ENCODE measurements at places on chromosomes 2 and 18.

- DNase-seq, result peak; percentile 1
These were observed 887.2 kb upstream of the LRATD1 start for GRCh38 chr2:13745330-13745729.

DNA sequence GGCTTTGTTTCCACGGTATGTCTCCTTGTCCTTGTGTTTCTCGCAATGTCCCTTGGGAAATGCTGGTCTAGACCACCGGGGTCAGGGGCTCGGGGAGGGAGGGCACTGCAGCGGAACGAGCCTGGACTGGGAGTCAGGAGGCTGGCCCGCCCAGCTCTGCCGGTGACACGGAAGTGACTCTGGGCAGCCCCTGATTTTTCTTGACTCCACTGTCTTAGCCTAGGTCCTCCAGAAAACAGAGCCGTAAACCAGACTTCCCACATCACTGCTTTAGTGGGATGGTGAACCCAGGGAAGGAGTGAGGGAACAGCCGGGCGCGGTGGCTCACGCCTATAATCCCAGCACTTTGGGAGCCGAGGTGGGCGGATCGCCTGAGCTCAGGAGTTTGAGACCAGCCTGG is 144.2 kb downstream of the ASB1 start:
- DNase-seq, result no peak

DNA sequence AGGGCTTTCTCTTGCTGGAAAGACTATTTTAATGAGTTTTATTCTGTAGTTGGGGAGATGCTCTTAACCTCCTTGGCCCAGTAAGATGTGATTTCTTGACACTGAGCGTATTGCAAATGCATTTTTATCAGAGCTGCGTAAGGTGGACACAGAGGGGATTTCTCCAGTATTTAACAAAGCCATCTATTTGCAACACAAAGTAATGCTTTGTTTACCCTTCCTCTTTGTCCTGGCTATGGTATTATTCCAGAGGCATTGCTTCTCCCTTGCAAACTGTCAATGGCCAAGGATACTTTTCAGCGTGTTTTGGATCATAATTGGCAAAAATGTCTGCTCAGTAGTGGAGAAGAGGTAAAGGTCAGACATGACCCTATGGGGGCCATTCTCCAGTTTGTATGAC is 90.8 kb upstream of the PIK3C3 start:
- DNase-seq, result no peak

- no peak for DNase-seq
These were observed 424.6 kb upstream of the VRK2 start for GRCh38 chr2:57622009-57622408.

DNA sequence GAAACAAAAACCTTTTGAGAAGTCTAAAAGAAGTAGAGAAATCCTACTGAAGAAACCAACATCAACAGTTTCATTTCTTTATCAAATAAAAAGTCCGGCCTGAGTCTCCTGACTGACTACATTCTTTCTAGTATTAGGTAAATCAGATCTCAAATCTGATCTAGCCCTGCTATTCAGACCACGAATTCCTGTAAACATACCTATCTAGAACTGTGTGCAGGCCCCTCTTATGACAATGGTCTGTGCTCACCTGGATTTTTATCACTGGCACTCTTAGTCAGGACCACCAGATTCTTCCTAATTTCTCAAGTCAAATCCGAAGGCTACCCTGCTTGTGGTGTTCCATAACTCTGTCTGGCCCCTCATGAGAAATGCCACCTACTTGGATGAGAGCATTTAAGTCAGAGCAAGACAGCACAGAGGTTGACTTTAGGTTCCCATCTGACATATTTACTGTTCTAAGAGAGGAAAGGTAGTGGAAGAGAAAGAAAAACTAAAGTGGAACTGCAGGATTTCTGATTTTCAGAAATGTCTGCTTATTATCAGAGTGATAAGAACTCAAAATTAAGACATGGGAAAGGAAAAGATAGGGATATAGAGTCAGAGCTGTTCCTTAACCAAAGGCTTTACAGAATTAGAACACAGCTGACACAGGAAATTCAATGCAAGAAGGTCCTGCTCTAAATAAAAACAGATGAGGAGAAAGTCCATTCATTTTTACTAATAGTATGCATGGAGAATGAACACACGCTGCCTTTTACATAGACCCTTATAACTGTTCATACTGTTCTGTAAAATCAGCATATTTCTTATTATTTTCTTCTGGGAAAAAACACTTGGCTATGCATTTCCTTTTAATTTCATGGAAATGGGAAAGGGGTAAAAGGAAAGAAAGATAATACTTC is 56.5 kb downstream of the SLC8A1 start:
- DNase-seq, result no peak

- no peak for DNase-seq
These were observed 92.9 kb upstream of the WDR75 start for GRCh38 chr2:189348369-189348768.

DNA sequence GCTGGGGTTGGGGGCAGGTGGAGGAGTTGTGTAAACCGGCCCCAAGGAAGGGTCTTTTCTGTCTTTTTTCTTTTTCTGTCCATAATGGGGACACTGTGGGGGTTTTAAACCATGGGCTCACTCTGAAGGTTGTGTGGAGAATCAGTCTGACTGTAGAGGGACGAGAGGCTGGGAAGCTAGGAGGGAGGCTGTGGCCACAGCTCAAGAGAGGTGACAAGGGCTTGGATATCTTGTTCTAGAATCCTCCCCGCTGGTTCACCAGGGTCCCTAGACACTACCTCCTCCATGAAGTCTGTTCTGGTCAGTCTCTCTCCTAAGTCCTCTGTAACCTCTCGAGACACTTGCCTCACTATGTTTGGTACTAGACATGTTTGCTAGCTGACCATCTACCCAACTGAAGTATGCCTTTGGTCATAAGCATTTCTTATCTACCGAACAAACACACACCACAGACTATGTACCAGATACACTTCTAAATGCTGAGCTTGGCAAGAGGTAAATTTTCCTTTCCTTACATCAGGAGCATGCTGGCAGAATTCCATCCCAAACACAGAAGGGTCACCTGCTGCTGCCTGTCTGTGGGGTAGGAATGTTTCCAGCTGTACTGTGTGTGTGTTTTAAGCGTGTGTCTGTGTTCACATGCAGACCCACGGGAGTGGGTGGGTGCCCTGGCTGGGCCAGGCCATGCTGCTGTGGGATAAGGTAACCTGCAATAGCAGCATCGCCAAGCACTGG is 69.6 kb upstream of the MGAT4A start:
- DNase-seq, result no peak

DNA sequence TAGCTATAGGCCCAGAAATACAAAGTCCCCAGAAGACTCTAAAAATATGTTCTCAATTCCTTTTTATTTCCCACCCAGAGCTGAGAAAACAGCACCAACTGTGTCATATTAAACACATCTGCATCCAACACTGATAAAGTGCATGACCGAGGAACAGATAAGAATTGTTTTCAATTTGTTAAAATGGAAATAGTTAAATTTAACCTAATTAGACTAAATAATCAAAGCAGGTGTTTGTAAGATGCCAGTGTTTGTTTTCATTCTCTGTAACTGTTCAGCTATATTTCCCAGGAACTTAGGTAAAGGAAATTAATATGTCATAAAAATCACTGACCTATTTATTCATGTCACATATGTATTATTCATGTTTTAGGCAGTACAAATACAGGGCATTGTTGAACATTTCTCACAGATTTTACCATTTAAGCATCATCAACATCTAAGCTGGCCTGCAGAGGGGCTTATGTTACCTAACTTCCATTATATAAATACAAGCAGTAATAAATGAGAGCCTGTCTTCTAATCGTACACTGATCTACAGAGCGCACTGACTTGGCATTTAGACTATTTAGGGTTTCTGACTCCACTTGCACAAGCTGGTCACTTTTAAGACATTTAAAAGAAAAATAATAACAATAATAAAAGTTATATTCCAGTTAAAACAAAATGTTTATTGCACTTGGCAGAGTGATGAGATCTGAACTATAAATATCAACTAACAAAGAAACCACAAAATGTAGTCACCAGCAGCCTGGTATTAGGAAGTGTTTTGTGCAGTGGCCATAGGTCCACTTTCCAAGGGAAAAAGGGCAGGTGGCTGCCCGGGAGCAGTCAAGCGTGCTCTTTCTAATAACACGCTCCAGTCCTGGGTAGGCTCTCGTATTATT is 86.6 kb upstream of the ZFP36L2 start:
- DNase-seq, result no peak

DNA sequence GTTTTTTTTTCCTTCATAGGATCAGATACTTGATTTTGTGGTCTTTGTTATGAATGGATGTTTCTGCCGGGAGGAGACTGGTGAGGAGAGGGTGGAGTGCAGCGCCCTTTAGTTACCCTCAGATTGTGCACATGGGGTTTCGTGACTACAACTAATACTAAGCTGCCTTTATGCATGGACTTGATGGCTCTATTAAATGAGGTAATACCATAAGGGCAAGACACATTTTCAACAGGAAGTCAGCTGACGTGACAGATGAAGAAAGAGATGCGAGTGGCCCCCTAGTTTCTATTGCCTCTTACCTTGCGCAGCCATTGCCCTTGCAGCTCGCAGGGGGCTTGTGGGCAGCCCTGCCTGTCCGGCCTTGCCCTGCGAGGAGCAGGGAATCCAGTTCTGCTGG is 24.4 kb downstream of the ZNF407 start:
- DNase-seq, result no peak

- peak; percentile 73 for DNase-seq
These were observed 26.1 kb downstream of the KCTD18 start for GRCh38 chr2:200483729-200484198.

DNA sequence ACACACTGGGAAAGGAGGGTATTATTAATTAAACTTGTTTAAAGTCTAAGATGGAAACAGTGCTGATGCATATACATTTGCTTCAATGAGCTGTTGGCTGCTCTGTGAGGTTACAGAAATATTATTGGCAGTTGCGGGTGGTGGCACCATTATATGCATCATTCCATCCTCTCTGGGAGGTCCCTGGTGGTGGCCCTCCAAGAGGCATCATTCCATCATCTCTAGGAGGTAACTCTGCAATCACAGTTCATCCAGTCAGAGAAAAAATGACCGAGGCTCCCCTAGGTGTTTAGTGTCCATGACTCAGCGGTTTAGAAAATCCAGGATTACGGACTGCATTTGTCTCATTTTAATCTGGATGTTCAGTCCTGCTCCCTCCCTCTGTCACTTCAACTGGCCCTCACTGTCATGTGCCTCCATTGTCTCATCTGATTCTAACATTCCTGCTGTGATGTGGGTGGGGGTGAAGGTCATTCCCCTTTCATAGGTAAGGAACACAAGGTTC is 15.4 kb downstream of the AFF3 start:
- DNase-seq, result no peak

GRCh38 chr2:122167515-122167914 is 412.1 kb downstream of the TSN start:
- DNase-seq, result no peak

GRCh38 chr2:229740279-229740678 is 25.9 kb upstream of the DNER start:
- no peak for DNase-seq

DNA sequence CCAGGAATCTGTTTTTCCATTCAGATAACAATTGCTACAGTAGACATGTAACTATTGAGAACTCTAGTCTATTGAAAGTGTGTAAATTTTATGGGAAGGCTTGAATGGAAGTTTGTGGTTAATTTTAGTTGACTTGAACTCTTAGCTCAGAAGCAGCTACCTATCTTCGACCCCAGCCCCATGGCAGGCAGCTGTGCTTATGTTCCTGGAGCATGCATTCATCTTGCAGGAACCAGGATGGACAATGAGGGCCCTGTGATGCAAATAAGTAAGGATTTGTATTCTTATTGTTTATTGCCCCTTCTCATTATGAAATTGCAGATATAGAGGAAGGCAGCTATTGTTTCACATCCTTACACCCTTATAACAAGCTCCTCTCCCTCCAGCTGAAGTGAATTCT is 1252.2 kb downstream of the DPP10 start:
- no peak for DNase-seq

GRCh38 chr2:29159125-29159524 is 43.9 kb downstream of the CLIP4 start:
- no peak for DNase-seq

DNA sequence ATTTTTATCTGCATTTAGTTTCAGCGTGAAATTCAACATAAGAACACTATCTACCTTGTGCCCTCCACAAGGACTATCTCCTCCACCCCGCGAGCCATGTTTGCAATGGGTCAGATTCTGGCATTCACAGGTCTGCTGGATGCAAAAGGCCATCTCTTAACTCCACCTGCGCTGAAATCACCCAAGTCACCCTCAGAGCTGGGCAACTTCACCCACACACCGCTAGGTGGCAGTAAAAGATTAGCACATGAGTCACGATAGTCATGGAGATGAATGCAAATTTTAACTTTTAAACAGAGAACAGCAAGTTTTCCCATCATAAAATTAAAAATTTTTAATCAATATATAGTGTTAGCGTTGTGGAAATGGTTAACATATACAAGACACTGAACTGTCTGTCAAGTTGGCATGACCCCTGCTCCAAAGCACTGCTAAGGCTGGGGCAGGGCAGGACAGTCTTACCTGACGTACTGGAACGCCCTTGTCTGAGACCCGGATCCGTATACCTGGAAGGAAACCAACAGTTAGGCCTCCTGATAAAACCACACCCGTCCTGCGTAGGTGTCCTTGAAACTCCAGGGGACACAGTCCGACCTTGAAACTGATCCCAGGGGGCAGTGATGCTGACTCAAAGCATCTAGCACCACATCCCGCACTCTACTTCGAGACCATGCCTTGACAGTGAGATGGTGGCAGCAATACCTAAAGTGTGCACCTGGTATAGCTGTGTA is 89.6 kb downstream of the UXS1 start:
- DNase-seq, result peak; percentile 82

DNA sequence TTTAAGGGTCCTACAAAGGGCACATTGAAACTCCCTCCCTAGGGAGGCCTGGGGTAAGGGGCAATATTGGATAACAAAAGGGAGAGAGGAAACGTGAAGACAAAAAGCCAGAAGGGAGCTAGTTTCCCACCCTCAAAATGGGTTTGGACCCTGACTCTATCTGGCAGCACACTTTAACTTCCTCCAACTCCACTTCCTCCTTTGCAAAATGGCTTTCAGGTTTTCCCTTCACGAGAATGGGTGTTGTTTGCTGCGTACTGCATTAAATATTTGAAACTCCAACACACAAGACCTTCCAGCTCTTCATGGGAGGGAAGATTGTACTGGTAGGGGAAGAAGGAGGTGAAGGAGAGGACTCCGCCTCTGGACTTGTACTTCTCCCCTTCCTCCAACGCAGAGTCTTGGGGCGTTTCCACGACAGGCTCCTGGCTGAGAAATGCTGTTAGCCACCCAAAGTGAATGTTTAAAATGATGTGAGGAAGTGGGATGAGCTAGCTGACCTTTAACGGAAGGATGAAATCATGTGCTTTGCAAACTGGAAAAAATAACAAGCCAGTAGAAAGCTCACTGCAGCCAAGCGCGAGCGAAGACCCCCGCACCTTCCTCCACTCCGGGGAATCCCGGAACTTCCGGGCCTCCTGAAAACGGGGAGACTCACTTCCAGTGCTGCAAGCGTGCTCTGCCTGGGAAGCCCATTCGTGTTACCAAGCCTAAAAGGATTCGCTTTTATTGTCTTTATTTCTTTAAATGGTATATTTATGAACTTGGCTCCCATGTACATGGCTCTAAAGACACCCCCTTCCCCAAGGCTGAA is 85.6 kb downstream of the VIT start:
- no peak for DNase-seq
